ENCODE measurements at places on chromosomes 7 and 10. TPM values are rescaled to one million over a fixed set of nuclear protein-coding genes. Genes with fewer than 3 reads are reported as not detected.

The STARD3NL gene
- 53.8 TPM for total RNA-seq

The GLRX3 gene
- 53.1 TPM for total RNA-seq

The TUBB8 gene
- 0.20 TPM for total RNA-seq

The CPEB3 gene
- 5.7 TPM for total RNA-seq

The ARHGAP21 gene
- total RNA-seq, result 85.0 TPM

The HILPDA gene
- 8.9 TPM for total RNA-seq

The ATRNL1 gene
- 0.93 TPM for total RNA-seq

DNA sequence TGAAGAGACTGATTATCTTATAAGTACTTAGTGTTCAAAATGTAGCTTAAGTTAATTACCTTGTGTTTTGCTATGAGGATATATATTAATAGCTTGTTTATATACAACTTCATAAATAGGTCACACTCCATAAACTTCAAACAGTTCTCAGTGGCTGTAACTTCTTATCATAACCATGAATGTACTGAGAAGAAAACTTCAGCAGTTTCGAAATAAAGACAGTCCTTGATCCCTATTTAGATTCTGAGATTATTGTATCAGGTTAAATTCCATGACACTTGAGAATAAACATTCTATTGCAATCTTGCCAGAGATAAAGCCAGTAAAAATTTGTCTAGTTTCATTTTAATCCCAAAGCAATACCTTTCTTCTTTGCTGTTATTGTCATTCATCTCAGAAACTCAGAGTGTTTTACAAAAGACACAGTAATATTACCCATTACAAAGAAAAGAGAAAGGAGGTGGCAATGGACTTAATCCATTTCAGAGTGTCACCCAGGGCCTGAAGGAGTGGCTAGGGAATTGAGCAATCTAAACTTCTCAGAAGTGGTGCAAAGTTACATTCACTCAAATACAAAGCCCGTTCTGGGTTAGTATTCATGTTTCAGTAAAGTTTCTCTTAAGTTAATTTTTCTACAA, 403.6 kb downstream of the SEMA3D start:
- H3K36me3 ChIP-seq, result no peaks in the 10 kb centered on the region
- H3K27ac ChIP-seq, result no peak overlapping the region
- no peaks in the 10 kb centered on the region for H3K4me1 ChIP-seq
- DNase-seq, result no peak
- H3K4me3 ChIP-seq, result peak overlapping the region; percentile 6

DNA sequence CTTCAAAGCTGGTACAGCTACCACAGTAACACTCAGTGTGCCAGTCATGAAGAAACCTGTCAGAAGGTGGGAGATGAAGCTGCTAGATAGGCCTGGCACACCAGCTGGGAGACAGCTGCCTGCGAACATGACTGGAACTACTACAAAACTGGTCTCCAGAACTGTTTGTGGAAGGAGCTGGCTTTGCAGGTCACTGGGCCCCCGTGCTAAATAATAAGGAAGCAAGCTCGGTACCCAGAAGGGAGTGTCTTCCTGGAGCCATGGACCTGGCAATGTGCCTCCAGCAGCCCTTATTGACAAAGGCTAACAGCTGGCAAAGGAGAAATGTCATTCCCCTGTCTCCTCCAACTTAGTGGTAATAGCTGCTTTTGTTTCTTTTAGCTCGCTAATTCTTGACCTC, 1217.6 kb upstream of the LRRN3 start:
- no peak for DNase-seq
- no peaks in the 10 kb centered on the region for H3K27me3 ChIP-seq
- H3K4me1 ChIP-seq, result no peaks in the 10 kb centered on the region
- no peak overlapping the region for H3K27ac ChIP-seq

DNA sequence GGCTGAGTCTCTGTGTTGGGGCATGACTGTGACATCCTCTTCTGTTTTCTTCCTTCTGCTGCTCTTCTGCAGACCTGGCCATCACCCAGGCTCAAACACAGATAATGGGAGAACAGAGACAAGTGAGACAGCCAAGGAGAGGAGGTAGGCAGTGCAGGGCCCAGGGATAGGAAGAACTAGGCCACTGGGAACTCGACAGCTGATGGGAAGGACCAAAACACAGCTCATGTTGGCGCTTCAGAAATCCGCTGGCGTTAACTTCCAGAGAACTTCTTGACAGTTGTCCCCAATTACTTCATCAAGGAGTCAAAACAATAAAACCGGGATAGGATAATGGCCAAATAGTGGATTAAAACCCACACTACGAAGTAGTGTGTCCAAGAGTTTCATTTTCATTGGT, 97.0 kb upstream of the PALS2 start:
- H3K27ac ChIP-seq, result no peak overlapping the region
- no peaks in the 10 kb centered on the region for H3K27me3 ChIP-seq
- DNase-seq, result no peak
- H3K4me3 ChIP-seq, result no peak overlapping the region

- no peaks in the 10 kb centered on the region for H3K36me3 ChIP-seq
- H3K27me3 ChIP-seq, result no peaks in the 10 kb centered on the region
- no peak overlapping the region for H3K27ac ChIP-seq
These were observed 501.9 kb upstream of the SEMA3D start for GRCh38 chr7:85688712-85689111.

- no peak overlapping the region for H3K27ac ChIP-seq
- no peaks in the 10 kb centered on the region for H3K4me1 ChIP-seq
- no peaks in the 10 kb centered on the region for H3K36me3 ChIP-seq
- H3K4me3 ChIP-seq, result no peak overlapping the region
- DNase-seq, result no peak
These were observed 94.1 kb downstream of the FZD1 start for GRCh38 chr7:91358303-91358702.

- H3K36me3 ChIP-seq, result no peaks in the 10 kb centered on the region
- H3K4me3 ChIP-seq, result no peak overlapping the region
- no peaks in the 10 kb centered on the region for H3K4me1 ChIP-seq
- H3K27ac ChIP-seq, result no peak overlapping the region
- DNase-seq, result no peak
These were observed 76.4 kb upstream of the RSU1 start for GRCh38 chr10:16893664-16894063.

GRCh38 chr10:34885898-34886297, 70.8 kb upstream of the PARD3 start:
- H3K4me1 ChIP-seq, result no peaks in the 10 kb centered on the region
- no peaks in the 10 kb centered on the region for H3K36me3 ChIP-seq
- no peak for DNase-seq
- H3K27me3 ChIP-seq, result no peaks in the 10 kb centered on the region
- no peak overlapping the region for H3K27ac ChIP-seq

GRCh38 chr10:17203416-17203815, 1.9 kb upstream of the TRDMT1 start:
- H3K36me3 ChIP-seq, result no peaks in the 10 kb centered on the region
- H3K27me3 ChIP-seq, result no peaks in the 10 kb centered on the region
- H3K27ac ChIP-seq, result no peak overlapping the region
- H3K4me1 ChIP-seq, result peaks cover 11% of the 10 kb centered on the region

DNA sequence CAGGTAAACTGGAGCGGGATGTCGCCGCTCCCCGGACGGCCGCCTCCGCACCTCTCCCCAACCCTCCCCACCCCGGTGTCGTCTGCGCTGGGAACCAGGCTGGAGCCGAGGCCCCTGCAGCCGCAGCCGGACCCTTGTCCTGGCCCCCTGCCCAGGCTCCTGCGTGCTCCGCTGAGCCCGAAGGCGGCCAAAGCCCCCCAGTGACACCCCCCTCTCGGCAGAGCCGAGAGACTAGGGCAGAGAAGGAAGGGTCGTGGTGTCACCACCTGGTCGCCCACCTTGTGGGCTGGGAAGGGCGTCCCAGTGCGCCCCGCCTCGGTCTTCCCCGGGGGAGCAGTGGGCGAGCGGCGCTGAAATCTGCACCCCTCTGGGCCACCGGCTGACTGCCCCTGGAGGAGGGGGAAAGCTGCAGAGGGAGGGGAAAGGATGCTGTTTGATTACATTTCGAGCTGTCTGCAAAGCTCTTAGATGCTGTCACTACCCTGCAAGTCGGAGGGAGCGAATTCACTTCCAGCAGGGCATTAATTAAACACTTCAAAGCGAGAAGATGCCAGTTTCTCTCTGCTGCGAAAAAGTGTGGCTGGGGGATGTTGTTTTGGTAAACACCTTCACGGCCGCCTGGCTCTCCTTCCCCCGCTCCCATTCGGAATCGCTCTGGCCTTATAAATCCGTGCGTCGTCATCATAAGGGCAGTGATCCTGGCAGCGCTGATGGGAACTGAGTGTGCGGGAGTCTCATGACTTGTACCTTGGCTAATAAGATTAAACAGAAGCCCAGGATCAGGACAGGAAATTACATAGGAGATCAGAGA, 622 bp downstream of the DYNC1I1 start:
- H3K4me3 ChIP-seq, result peak overlapping the region; percentile 69
- H3K27me3 ChIP-seq, result no peaks in the 10 kb centered on the region
- no peak for DNase-seq

- no peaks in the 10 kb centered on the region for H3K36me3 ChIP-seq
- H3K4me1 ChIP-seq, result no peaks in the 10 kb centered on the region
- peaks cover 32% of the 10 kb centered on the region for H3K27me3 ChIP-seq
- H3K4me3 ChIP-seq, result no peak overlapping the region
- no peak for DNase-seq
These were observed 48.5 kb upstream of the ADGRA1 start for GRCh38 chr10:133039107-133039802.

GRCh38 chr7:7428806-7429205, 106.9 kb downstream of the COL28A1 start:
- no peak for DNase-seq
- H3K27me3 ChIP-seq, result no peaks in the 10 kb centered on the region
- no peaks in the 10 kb centered on the region for H3K4me1 ChIP-seq

- H3K36me3 ChIP-seq, result no peaks in the 10 kb centered on the region
- no peak overlapping the region for H3K27ac ChIP-seq
- H3K27me3 ChIP-seq, result no peaks in the 10 kb centered on the region
- DNase-seq, result no peak
- H3K4me1 ChIP-seq, result peaks cover 28% of the 10 kb centered on the region
These were observed 4.1 kb downstream of the FHIP2A start for GRCh38 chr10:114825513-114826253.

GRCh38 chr10:69797959-69798358, 3.7 kb upstream of the COL13A1 start:
- no peak for DNase-seq
- no peak overlapping the region for H3K4me3 ChIP-seq
- H3K36me3 ChIP-seq, result no peaks in the 10 kb centered on the region
- no peak overlapping the region for H3K27ac ChIP-seq
- peaks cover 12% of the 10 kb centered on the region for H3K27me3 ChIP-seq
- H3K4me1 ChIP-seq, result peaks cover 14% of the 10 kb centered on the region

GRCh38 chr10:124730790-124731189, 13.4 kb downstream of the FAM53B start:
- no peak for DNase-seq
- H3K4me3 ChIP-seq, result no peak overlapping the region
- no peaks in the 10 kb centered on the region for H3K27me3 ChIP-seq
- peaks cover 54% of the 10 kb centered on the region for H3K4me1 ChIP-seq

DNA sequence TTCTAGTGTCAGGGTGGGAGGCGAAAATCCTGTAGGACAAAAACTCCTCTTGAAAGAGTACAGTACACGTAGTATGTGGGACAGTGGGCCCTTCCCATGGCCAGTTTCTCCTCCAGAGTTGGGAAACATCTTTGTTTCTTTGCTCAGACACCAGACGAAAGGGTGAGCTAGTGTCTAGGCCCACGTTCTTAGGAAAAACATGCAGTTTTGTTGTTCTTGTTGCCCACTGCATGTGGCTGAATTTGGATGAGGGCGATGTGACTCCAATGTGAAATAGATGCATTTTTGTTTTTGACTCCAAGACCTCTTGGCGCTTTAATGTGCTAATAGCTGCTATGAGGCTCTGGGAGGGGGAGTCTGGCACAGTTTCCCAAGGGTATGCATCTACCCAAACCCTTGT, 100.8 kb downstream of the ATXN7L1 start:
- no peaks in the 10 kb centered on the region for H3K27me3 ChIP-seq
- DNase-seq, result no peak
- H3K4me1 ChIP-seq, result peaks cover under 1% of the 10 kb centered on the region
- H3K36me3 ChIP-seq, result no peaks in the 10 kb centered on the region

DNA sequence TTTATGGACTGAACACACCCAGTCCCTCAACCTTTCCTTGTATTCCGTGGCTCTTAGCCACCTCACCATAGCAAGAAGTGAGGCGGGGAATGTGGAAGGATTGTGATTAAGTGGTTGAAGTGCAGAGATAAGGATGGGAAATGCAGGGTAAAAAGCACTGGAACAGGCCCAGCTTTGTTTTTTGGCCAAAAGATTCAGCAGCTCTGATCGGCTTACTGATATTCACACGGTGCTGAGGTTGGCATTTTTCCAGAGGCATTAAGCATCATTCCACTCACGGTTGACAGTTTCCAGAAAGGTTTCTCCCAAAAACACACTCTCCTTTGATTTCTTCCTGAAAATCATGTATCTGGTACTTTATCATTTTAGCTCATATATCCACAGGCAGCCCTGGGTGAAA, 544.2 kb downstream of the CNTNAP2 start:
- no peaks in the 10 kb centered on the region for H3K4me1 ChIP-seq
- H3K27me3 ChIP-seq, result no peaks in the 10 kb centered on the region
- DNase-seq, result no peak
- H3K4me3 ChIP-seq, result no peak overlapping the region
- H3K27ac ChIP-seq, result no peak overlapping the region

GRCh38 chr10:31120961-31121685, 89.5 kb upstream of the ZNF438 start:
- no peaks in the 10 kb centered on the region for H3K4me1 ChIP-seq
- peak overlapping the region; percentile 5 for H3K27ac ChIP-seq
- no peak for DNase-seq
- H3K27me3 ChIP-seq, result no peaks in the 10 kb centered on the region
- H3K36me3 ChIP-seq, result no peaks in the 10 kb centered on the region

DNA sequence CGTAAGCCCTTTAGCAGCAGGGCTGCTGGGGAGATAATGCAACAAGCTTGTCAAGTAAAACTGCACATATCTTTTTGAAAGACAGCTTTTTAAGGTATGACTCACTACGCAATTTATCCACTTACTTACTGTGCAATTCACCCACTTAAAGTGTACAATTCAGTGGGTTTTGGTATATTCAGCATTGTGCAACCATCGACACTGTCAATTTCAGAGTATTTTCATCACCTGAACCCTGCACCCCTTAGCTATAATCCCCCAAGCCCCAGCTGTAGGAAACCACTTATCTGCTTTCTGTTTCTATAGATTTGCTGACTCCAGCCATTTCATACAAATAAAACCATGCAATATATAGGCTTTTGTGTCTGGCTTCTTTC, 168.0 kb downstream of the PTPN20 start:
- H3K4me3 ChIP-seq, result no peak overlapping the region
- H3K27ac ChIP-seq, result no peak overlapping the region
- H3K27me3 ChIP-seq, result no peaks in the 10 kb centered on the region
- H3K36me3 ChIP-seq, result no peaks in the 10 kb centered on the region

GRCh38 chr7:2093215-2093842, 139.4 kb downstream of the MAD1L1 start:
- no peak overlapping the region for H3K4me3 ChIP-seq
- H3K4me1 ChIP-seq, result no peaks in the 10 kb centered on the region
- H3K27ac ChIP-seq, result no peak overlapping the region
- H3K36me3 ChIP-seq, result no peaks in the 10 kb centered on the region
- H3K27me3 ChIP-seq, result no peaks in the 10 kb centered on the region

- no peaks in the 10 kb centered on the region for H3K4me1 ChIP-seq
- H3K27ac ChIP-seq, result no peak overlapping the region
- no peak overlapping the region for H3K4me3 ChIP-seq
- no peaks in the 10 kb centered on the region for H3K36me3 ChIP-seq
- no peak for DNase-seq
These were observed 243.9 kb downstream of the ARHGAP21 start for GRCh38 chr10:24479806-24480205.

- DNase-seq, result no peak
- no peaks in the 10 kb centered on the region for H3K27me3 ChIP-seq
- H3K4me3 ChIP-seq, result no peak overlapping the region
- no peaks in the 10 kb centered on the region for H3K4me1 ChIP-seq
- no peak overlapping the region for H3K27ac ChIP-seq
These were observed 599.3 kb upstream of the CELF2 start for GRCh38 chr10:10418387-10418786.
